ENCODE measurements at places on chromosomes 4 and X.
A peak's percentile ranks its signal among the peaks of the same experiment; 100 is the strongest.

DNA sequence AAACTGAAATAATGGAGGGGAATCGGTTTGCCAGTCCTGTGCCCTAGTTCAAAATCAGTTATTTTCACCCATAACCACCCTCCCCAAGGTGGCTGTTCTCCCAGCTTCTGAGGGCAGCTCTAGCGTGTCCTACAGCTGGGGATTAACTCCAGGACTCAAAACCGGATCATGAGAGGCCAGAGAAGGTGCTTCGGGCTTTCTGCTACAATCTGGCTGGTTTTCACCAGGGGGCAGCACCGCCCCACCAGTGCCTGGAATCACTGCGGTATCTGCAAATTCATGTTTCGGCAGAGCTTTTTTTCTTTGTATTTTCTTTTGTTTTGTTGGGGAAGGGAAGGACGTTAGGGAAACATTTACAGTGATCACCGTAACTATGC, 28.4 kb downstream of the PDHA1 start:
- DNase-seq, result peak; percentile 52

DNA sequence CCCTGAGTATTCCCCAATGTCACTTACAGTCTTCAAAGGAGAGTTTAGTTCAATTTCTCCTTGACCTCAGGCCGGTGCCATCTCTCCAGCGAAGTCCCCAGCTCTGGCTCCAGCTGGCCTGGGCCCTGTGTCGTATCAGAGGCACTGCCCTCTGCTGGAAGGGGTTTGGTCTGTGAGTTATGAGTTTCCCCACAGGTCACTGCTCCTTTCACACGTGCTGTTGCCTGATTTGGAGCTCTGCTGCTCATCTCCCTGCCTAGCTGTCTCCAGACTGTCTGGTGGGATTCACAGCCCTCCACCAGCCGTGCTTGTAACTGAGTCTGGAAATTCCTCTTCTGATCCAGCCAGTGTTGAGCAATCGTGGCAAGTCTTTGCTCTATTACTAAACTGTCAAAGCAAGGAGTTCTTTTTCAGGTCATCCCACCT, at the start of gene RAP2C:
RAP2C (minus strand) TSS at position 105 of the 426 bp plus-strand sequence. CDS start 2,179 bp downstream, outside the sequence.
- DNase-seq, result peak; percentile 48

DNA sequence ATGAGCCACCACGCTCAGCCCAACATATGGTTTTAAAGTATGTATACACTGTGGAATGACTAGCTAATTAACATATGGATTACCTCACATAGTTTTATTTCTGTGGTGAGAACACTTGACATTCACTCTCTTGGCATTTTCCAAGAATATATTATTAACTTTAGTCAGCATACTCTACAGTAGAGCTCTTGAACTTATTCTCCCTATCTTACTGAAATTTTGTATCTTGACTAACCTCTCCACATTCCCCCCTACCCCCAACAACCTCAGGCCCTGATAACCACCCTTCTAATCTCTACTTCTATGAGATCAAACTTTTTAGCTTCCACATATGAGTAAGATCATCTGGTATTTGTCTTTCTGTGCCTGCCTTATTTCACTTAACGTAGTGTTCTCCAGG, 38.6 kb upstream of the AGA start:
- no peak for DNase-seq

DNA sequence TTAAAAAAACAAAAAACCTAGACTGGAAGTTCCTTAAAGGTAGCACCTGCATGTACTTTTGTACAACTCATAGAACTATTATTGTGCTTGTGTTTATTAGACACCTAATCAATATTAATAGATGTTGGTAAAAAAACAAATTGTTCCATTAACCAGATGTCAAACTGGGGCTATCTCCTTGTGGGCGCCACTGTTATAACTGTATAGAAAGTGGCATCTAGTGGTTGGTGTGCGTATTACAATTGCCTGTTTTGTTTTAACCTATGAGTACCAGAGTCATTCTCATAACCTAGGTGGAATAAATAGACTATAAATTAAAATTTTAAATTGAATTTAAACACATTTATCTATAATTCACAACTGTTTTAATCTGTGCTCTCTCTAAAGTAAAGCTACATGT, 97.4 kb downstream of the COL4A5 start:
- no peak for DNase-seq

DNA sequence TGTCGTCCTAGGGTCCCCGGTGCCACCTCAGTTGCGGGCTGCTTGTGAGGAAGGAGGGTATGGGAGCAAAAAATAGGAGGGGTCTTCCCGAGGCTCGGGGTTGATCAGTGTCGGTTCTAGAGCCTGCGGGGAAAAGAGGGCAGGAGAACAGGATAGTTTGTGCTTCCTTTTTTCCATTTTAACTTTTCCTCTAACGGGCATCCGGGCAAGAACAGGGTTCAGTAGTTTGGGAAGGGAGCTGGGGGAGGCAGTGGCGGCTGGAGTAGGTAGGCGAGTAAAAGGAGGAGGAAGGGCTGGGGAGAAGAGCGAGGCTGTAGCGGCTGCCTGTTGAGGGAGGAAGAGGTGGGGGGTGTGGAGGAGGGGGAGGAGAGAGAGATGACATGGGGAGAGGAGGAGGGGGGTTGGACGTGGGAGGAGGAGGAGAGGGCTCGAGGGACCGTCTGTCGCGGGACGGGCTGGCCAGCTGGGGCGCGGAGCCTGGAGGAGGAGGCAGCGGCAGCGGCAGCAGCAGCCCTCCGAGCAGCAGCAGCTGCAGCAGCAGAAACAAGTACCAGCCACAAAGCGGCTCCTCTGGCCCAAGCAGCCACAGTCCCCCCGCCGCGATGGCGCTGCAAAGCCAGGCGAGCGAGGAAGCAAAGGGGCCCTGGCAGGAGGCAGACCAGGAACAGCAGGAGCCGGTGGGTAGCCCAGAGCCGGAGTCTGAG, at the start of gene SLC16A2:
SLC16A2 (plus strand) TSS at position 458 of the 704 bp plus-strand sequence; CDS start at position 603, 145 bp downstream.
- no peak for DNase-seq

GRCh38 chrX:46716796-46717195, 42.1 kb downstream of the SLC9A7 start:
- no peak for DNase-seq

GRCh38 chr4:156619154-156619934, 352.3 kb downstream of the PDGFC start:
- DNase-seq, result no peak

- DNase-seq, result no peak
Measured at GRCh38 chr4:140427919-140428471, 547 bp upstream of the CLGN start.

DNA sequence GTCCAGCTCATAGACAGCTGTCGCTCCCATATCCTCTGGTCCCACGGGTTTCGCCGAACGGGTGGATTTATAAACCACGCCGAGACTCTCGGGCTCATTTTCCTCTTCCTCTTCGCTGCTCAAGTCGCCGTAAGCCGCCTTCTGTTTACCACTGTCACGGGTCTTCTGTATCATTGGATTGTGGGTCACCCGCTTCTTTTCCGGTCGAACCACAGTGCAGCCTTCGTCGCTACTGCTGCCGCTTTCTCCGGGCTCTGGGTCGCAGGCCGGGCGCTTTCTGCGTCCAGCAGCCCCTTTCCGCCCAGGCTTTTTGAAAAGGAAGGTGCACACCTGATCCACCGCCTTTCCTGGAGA, 311 bp downstream of the RNF113A start:
- no peak for DNase-seq

GRCh38 chr4:85798012-85798770, 323.2 kb downstream of the ARHGAP24 start:
- DNase-seq, result no peak

- DNase-seq, result no peak
Measured at GRCh38 chr4:53478671-53479456, 101.4 kb downstream of the FIP1L1 start.

DNA sequence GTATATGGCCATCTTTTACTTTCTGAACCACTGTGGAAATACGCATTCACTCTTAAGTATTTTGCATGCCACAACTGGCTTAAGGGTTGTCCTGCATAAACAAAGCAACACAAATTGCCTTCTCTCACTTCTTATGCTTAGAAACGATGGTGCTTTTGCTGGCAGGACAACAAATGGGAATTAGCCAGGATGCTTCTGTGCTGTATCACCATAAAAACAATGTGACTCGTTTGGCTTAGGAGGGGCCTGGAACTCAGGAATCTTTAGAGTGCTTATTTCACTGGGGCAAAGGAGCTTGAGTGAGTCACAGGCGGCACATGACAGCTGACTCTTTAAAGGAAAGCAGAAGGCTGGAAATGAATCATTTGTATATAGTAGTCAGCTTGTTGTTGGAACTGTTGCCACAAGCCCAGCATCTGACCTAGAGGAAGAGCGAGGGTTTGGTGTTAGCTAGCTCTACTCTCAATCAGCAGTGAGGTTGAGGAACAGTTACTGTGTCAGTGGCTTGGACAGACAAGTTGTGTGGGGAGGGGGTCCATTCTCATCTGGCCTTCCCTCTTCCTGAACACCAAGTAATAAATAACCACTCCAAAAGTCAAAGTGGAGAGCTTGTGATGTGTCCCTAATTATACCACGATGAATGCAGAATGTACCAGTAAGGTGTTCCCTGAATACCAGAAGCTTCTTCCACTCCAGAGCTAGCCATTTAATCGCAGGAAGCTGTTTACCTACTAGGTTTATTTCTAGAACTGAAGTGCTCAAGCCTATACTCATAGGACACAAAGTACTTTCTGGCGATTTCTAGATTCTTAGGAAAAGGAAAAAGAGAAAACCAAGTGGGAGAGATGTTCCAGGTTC, 293.1 kb downstream of the CAMK2D start:
- no peak for DNase-seq

DNA sequence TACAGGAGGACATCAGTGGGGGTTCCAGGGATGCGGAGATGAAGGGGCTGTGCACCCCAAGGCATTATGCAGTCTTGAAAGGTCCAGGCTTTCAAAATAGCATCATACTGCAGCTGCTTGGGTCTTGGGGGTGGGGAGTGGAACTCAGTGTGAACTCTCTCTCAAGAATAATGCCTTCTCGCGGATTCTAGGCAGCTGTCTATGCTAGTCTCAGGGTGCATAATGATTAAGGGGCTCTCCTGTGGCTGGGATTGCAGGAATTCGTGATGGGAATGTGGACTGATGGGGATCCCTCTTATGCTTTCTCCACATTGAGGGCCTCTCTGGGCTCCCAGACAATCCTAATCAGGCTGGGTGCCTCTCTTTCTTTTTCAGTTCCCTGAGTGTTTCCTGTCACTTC, 172.2 kb upstream of the ARHGAP24 start:
- DNase-seq, result no peak

DNA sequence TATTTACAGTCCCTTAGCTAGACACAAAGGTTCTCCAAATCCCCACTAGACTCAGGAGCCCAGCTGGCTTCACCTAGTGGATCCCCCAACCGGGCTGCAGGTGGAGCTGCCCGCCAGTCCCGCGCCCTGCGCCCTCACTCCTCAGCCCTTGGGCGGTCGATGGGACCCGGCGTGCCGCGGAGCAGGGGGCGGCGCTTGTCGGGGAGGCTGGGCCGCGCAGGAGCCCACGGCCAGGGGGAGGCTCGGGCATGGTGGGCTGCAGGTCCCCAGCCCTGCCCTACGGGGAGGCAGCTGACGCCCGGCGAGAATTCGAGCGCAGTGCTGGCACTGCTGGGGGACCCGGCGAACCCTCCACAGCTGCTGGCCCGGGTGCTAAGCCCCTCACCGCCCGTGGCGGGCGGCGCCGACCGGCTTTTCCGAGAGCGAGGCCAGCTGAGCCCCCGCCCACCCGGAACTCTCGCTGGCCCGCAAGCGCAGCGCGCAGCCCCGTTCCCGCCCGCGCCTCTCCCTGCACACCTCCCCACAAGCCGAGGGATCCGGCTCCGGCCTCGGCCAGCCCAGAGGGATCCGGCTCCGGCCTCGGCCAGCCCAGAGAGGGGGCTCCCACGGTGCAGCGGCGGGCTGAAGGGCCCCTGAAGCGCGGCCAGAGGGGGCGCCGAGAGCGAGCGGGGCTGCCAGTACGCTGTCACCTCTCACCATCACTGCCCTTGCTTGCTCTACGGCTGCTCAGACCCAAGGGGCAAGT, 39.4 kb downstream of the WFS1 start:
- DNase-seq, result no peak

DNA sequence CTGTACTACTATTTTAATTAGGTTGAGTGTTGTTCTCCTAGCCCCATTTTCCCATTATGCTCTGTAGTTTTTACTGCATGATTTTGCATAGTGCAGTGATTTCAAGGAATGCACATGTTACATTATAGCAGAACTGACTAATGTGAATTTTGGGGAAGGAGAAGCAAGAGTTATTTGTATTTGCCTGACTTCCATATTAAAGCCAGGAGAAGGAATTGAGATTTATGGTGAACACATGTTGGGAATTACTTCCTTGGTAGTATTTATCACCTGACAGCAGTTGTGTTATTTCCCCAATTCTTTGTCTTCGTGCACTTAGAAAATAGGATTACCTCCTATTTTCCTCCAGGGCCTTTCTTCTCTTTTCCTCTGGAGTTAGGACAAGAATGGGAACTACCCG, 3.2 kb downstream of the TMEM144 start:
- DNase-seq, result no peak

GRCh38 chr4:6538575-6538974, 36.4 kb upstream of the MAN2B2 start:
- no peak for DNase-seq

GRCh38 chr4:153514688-153515426, 48.7 kb downstream of the TMEM131L start:
- no peak for DNase-seq

DNA sequence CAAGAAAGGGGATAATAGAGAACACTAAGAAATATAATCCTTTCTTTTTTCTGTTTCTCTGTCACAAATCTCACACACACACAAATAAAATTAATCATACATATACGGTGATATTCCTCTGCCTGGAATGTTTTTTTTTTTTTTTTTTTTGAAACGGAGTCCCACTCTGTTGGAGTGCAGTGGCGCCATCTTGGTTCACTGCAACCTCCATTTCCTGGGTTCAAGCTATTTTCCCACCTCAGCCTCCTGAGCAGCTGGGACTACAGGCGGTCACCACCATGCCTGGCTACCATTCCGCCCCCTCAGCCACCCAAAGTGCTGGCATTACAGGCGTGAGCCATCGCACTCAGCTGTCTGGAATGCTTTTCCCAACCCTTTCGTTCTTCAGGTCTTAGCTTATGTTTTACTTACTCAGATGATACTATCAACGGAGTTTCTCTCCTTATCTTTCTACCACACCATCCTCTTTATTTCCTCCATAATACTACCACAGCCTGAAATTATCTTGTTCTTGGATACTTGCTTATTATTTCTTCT, 69.3 kb downstream of the ANKRD17 start:
- no peak for DNase-seq

GRCh38 chr4:85445050-85445639, 29.8 kb upstream of the ARHGAP24 start:
- no peak for DNase-seq

- no peak for DNase-seq
Measured at GRCh38 chrX:145832796-145833195, 15.2 kb downstream of the SLITRK2 start.

- DNase-seq, result no peak
Measured at GRCh38 chr4:108236264-108236663, 67.5 kb upstream of the LEF1 start.

DNA sequence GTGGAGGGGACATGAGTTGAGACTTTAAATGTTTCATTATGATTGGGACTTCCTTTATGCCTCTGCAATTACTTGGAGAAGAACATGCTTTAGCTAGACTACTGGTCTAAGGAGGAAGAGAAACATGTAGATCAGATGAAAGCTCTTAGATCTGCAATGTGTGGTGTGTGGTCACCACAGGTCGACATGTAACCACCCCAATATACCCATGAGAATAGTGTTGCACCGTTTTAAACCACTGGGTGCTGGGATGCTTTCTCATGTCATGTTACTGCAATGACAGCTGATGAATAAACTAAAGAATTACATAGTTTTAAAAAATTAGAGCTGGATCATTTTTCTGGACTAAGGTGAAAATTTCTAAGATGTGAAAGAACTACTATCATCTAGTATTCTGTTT, 1039.7 kb downstream of the RAPGEF2 start:
- no peak for DNase-seq
